NCI-H187 treated with DMSO at 0.1 percent for 48 hours (cell line): ENCODE measurements at places on chromosomes 12 and 14.

DNA sequence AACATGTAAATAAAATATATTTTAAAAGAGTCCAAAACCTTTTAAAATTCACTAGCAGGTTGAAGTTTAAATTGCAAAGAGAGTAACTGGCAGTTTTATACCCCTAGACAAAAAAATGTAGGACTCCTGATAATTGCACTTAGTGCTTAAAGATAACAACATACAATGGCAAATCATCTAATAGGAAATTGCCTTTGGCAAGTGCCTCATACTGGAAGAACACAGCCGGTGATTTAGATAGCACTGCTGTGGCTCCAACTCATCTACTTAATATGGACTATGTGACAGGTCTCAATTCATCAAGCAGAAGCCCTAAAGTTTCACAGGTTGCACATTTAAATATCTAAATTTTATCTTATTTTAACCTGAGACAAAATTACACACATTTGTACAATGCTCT lies 13.4 kb downstream of the C12orf50 start:
- no peak for DNase-seq

- no peak for DNase-seq
Measured at GRCh38 chr12:59716043-59716442, 120.2 kb downstream of the SLC16A7 start.

DNA sequence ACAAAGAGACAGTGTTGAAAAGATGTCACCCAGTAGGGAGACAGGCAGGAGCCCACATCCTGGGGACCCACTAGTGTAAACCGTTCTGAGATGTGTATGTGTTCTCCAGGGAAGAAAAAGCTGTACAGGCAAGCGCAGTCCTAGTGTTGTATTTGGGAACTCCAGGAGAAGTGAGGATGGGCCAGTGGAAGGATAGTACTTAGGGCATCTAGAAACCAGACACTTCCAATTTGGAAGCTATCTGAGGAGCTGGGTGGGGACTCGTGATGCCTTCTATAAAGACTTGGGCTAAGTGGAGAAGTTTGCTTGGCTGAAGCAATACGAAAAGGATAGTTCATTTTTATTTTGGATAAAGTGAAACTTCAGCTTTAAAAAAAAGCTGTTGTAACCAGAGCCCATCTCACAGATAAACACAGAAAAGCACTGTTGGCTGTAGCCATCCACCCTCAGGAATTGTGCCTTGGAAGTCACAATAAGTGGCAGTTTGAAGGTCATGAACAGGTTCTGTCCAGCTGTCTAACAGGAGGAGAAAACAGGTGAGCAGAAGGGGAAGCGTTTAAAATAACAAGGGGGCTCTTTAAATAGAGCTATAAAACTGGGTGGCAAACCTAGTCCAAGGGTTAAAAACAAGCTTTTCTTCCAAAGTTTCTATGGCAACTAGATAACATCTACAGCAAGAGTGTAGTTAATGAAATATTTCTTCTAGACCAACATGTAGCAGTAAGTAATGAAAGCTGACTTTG lies 108.0 kb upstream of the ARHGAP5 start:
- DNase-seq, result no peak

DNA sequence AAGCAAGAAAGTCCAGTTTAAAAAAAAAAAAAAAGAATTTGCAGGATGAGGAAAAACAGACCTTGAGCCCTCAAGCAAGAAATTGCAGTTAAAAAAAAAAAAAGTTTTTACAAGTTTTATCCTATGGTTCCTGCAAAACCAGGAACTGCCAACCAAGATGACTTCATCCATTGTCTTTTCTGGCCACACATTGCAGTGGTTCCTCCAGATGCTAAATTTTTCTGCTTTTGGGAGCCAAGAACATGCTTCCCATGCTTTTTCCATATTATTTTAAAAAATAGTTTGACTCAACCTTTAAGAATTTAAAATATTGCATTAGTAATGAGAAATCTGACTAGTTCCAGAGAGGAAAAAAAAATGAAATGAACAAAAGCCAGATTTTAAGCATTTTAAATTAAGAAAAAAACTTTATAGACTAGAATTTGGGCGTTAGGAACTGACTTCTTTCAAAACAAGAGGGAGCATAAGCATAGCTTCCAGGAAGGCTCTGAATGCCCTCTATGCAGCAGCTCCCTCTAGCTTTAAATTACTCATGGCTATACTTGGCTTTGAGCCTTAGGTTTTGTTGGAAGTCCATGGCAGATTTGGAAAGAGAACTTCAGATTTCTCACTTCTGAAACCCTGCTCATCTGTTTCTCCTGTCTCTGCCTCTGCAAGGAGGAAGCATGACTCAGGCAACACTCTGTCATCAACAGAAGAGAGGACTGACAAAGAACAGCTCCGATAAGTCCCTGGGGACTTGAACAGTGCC lies 124.5 kb downstream of the GPR65 start:
- DNase-seq, result no peak

- no peak for DNase-seq
Measured at GRCh38 chr14:74636424-74637177, 24.6 kb upstream of the LTBP2 start.

DNA sequence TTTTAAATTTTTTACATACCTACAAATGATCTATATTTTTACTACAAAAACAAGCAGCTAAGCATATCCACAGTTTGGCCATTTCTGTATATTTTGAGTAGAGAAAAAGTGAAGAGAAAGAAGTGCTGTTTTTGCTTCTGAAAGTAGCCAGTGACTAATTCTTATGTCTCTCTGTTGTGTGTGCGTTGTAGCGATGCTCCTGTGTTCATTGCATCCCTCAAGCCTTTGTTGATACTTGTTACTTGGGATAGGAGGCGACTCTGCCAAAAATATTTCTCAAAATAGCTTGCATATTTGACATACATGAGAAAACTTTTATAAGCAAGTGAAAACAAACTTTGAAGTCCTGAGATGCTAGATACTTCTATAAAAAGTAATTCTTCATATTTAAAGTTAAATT lies 714.1 kb downstream of the FSCB start:
- no peak for DNase-seq

DNA sequence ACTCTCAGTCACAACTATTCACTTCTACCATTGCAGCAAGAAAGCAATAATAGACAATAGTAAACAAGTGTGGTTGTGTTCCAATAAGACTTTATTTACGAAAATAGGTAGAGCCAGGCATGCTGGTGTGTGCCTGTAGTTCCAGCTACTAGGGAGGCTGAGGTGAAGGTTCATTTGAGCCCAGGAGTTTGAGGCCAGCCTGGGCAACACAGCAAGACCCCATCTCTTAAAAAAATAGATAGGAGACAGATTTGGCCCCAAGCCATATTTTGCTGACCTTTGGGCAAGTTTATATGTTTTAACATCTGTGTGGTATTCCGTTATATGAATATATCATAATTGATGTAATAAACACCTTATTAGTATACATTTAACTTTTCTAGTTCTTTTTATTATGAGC lies 14.1 kb downstream of the ACAD10 start:
- no peak for DNase-seq

DNA sequence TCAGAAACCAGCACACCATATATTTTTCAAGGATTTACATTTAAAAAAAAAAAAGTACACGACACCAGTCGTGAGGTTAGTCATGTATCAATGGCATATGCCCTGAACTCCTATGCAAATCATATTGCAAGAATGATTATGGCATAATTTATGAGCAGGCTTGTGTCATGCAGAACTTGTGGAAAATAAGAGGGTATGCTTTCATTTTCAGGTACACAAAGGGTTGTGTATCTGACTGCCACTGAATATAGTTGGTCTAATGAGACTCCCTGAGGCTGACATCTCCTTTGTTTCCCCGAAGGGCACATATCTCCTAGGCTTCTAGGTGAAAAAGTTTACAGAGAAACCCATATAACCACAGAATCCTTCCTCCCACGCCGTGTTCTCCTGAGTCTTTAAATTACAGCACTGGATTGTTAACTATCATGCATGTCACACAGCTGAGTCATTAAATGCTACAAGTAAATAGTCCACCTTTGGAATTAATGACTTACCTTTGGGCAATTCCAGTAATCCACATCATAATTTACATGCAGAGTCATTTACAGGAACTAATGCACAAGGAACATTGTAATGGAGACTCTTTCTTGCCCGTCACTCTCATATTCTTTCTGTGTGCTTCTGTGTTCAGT lies 356.7 kb upstream of the DIO2 start:
- no peak for DNase-seq

DNA sequence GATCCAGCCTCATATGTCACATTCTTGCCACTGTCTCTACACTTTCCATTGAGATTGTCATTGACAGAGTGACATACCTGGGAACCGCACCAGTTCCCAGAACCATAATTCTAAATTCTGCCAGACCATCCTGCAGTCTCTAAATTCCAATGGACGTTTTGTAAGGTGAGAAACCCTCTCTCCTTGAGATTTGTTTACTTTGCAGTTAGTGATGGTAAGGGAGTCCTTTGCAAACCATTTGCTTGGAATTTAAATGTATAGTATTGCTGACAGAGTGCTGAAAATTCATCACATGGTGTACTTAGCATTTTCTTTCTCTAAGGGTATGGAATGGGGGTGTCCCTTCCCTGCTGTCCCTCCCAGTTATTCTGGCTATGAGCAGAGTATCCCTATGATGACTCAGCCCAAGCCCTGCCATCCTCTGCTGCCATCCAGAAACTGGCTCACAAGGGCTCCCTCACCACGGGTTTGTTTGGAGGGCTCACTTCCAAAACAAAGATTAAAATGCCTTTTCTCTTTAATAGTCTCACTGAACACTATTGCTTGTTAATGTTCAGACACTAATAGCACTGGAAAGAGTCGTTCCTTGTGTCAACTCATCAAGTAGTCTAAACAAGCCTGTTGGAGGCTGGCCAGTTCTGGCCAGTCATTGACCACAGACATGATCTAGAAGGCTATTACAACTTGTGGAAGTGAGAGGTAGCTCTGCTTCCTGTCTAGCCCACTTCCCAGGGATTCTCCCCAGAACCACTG lies 129.0 kb upstream of the HMGA2 start:
- no peak for DNase-seq

DNA sequence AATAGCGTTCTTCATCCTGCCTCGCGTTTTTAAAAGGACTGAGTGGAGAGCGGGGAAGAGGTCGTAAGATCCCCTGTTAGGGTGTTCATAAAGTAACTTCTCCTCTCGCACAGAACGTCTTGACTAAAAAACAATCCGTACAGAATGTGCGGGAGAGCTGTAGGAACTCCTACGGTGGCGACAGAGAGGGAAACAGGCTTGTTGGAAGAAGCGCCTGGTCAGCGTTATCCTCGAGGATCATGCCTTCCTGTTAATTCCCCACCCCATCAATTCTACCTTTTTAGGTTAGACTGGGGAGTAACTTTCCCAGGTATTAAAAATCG lies 399 bp upstream of the WASHC4 start:
- peak; percentile 30 for DNase-seq
